ENCODE measurements at places on chromosomes 11 and 22.

DNA sequence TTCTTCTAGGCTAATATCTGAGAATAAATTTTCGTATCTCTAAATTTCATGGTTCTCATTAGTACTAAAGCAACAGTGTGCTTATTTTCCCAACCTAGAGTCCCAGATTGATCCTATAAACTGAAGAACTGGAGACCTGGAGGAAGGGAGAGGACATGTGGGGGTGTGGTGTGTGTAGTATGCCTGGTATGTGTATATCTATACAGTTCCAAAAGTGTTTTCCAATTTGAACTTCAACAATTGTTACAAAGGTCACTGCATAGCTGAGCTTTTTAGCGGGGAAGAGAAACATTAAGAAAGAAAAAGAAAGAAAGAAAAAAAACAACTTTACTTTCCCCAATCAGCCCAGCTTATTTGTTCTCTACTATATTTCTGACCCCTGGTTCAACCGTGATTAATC, 152.1 kb downstream of the SOX6 start:
- DNase-seq: no peak

GRCh38 chr11:129785383-129786111, 30.1 kb upstream of the TMEM45B start:
- DNase-seq: no peak

GRCh38 chr22:28799606-28800307, 612 bp downstream of the XBP1 start:
- peak; percentile 43 for DNase-seq

DNA sequence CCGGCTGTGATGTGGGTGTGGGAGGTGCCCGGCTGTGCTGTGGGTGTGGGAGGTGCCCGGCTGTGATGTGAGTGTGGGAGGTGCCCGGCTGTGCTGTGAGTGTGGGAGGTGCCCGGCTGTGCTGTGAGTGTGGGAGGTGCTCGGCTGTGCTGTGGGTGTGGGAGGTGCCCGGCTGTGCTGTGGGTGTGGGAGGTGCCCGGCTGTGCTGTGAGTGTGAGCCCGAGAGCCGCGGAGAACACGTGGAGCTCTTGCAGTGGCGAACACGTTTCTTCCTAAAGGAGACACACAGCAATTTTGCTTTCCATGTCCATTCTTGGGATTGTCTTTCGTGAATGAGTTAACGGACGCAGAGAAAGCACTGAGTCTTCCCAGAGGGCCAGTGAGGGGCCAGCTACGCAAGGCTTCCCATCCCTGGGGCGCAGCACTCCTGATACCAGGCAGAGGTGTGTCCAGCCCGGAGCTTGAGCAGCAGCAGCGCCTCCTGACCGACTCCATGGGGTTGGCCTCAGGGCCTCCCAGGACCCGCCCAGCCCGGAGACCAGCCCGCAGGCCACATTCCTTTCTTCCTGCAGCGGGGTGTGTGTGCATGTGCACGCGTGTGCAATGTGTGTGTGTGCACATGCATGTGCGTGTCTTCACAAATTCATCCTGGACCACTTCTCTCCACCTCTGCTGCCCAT, 245.0 kb upstream of the B3GAT1 start:
- no peak for DNase-seq

DNA sequence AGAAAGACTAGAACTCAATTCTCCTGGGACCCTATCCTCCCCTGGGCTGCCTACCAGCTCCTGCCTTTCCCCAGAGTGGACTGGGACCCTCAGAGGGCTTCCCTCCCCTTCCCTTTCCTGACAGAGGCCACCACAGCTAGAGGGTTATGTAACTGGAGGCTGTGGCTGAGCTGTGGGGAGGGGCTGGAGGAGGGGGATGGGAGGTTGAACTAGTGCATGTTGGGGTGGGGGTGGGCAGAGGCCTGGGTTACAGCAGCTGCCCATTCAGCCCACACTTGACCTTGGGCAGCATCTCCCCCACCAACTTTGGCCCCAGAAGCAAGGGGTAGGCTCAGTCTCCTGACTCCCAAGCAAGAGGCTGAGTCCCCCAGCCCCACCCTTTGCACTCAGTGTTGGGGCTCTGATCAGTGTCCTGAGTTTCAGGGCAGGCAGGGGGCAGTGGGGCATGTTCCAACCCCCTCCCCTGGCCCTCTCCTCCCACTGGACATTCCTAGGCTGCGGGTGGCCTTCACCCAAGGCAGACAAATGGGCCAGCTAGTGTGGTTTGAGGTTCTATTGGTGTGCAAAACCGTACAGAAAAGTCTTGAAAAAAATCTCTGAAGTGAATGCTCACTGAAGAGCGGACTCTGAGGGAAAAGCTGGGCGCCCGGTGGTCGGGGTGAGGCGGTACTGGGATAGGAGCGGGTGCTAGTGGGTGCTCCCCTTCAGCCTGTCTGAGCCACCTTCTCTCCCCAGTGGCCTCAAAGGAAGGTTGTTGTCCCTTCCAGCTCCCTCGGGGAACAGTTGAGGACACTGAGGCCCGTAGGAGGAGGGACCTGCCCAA, 3.8 kb downstream of the KCNC1 start:
- no peak for DNase-seq

DNA sequence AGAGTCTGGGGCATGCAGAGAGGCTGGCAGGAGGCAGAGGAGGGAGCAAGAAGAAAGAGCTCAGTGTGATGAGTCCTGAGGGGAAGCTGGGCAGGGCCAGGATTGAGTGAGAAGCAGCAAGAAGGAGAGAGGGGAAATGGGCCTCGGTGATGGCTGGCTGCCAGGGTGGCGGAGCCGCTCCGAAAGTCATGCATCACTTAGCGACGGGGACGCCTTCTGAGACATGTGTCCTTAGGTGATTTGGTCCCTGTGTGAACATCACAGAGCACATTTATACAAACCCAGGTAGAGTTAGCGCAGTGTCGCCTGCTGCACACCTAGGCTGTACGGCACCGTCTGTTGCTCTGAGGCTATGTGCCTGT, 15.1 kb downstream of the TBC1D22A start:
- no peak for DNase-seq

DNA sequence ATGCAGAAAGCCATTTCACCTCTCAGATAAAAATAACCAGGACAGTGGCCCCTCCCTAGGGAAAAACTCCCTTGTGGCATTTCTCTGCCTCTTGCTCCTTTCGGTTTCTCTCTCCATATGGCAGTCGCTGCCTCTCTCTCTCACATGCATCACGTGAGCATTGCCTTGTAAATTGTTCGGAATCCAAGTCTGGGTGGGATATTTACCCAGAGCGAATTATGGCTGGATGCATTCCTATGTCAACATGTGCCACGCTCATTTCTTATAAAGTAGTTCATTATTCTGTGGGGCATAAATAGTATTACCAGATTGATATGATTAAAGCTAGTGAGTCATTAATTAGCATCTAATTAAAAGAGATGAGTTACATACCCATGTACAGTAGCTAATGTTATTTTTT, 392.9 kb downstream of the INSC start:
- DNase-seq: no peak

GRCh38 chr11:92225568-92226330, 1.1 kb downstream of the FAT3 start:
- DNase-seq: peak; percentile 90

- DNase-seq: no peak
Measured at GRCh38 chr22:22242488-22242887, 2.1 kb upstream of the VPREB1 start.

- DNase-seq: no peak
Measured at GRCh38 chr11:72625691-72626413, 48.4 kb downstream of the PDE2A start.

- DNase-seq: no peak
Measured at GRCh38 chr11:82536706-82537105, 197.0 kb downstream of the FAM181B start.

GRCh38 chr11:86117712-86118063, 48.8 kb upstream of the PICALM start:
- DNase-seq: no peak

GRCh38 chr22:44536411-44536810, 38.4 kb upstream of the RTL6 start:
- no peak for DNase-seq

GRCh38 chr22:40443732-40444131, 73.3 kb downstream of the SGSM3 start:
- no peak for DNase-seq

GRCh38 chr11:94858012-94858705, 90.0 kb downstream of the AMOTL1 start:
- DNase-seq: no peak

- no peak for DNase-seq
Measured at GRCh38 chr11:6397156-6397555, 6.9 kb downstream of the SMPD1 start.

- no peak for DNase-seq
Measured at GRCh38 chr22:40281717-40282116, 64.6 kb upstream of the ADSL start.

DNA sequence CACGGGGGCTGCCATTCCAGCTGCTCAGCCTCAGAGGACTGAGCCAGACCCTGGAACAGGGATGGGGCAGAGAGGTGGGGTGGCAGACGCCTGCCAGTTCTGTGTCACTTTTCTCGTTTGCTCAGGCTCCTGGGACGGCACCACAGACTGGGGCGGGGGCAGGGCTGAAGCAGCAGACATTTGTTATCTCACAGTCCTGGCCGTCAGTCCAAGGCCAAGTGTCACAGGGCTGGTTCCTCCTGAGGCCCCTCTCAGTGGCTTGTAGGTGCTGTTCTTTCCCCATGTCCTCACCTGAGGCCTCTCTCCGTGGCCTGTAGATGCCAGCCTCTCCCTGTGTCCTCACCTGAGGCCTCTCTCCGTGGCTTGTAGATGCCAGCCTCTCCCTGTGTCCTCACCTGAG, 24.7 kb downstream of the TPCN2 start:
- no peak for DNase-seq

- no peak for DNase-seq
Measured at GRCh38 chr11:10906521-10906920, 48.7 kb upstream of the ZBED5 start.

DNA sequence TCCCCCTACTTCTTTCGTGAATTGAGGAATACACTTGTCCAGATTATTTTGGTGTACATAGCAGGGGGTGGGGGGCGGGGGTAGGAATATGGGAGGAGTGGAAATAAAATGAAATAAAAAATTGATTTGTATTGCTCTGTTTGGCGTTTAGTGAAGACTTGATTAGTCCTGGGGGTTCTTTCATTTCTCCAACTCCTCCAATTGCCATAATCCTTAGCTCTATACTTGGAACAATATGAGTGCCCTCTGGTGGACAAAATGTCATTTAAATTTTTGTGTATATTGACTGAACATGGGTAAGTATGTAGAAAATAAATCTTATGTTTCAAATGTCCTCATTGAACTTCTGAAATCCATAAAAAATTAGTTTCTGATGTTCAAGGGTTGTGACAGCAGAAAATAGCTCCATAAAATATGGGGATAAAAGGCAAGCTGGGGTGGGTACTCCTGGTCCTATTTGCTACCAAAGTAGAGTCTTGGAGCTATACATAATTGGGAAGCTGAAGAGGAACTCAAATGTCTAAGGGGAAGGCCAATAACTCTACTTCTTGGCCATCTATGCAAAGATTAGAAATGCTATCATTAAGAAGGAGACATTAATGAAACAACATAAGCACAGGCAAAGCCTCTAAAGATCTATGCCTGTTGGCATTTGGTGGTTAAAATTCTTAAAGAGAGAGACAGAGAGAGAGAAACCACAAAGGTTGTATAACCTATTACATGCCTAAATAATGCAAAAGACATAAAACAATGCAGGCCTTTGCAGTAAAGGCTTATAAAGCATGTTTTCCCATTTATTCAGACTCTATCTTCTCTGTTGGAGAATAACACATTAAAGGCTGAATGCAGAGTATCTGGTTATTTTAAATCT, 421.6 kb downstream of the METTL15 start:
- peak; percentile 56 for DNase-seq

DNA sequence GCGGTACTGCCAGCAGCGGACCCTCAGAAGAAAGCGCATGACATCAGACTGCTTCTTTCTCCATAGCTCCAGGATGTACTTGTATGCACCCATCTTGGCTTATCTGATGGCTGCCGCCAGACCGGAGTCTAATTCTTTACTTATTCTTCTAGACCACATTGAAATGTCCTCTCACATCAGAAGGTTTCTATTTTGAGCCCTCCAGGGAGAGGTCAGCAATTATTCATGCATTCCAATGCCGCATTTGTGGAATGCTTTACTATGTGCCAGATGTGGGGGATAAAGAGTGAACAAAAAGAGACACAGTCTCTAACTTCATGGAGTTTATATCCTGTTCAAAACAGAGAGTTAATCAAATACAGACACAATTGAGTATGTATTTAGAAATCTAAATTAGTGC, 230.1 kb downstream of the MIAT start:
- DNase-seq: no peak

GRCh38 chr11:64918017-64918416, 1.0 kb upstream of the ATG2A start:
- no peak for DNase-seq

- no peak for DNase-seq
Measured at GRCh38 chr11:67230406-67230805, 35.9 kb upstream of the GRK2 start.

DNA sequence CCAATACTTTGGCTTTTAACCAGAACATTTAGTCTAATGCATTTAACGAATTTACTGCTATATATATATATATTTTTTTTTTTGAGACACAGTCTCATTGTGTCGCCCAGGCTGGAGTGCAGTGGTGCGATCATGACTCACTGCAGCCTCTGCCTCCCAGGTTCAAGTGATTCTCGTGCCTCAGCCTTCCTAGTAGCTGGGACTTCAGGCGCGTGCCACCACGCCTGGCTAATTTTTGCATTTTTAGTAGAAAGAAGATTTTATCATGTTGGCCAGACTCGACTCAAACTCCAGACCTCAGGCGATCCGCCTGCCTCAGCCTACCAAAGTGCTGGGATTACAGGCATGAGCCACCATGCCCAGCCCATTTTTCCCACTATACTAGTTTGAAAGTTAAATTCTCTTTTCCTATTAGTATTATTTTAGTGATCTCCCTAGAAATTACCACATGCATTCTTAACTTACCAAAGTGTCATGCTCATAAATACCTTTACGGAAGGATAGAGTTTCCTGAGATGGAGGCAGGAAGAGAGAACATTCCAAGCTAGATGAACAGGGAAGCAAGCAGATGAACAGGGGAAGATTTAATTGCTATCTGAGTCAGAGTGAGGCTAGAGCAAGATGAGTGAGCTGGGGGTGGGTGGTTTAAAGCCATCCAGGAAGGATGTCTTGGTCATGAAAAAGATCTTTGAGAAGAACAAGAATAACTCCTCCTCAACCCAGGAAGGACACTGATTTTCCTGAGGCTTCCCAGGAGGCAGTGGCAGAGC, 4.4 kb upstream of the PGAP2 start:
- no peak for DNase-seq

- DNase-seq: no peak
Measured at GRCh38 chr11:82863209-82863608, 37.0 kb downstream of the PRCP start.

DNA sequence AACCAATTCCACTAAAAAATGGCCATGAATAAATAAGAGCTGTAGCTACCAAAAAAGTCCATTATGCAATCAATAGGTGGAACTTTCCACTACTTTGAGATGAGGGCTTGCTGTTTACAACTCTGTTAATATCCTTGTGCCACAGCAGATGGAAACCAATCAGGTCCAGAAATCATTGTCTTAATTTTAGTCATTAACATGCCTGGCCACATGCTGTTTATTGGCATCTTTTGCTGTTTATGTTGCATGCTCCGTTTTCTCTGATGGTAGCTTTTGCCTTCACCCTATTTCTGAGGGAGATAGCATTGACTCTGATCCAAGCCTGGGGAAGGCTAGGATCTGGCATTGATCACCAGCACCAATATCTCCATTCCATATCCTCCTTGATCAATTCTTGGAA, 192.9 kb upstream of the SEZ6L start:
- no peak for DNase-seq

Measured in SK-N-DZ (cell line).